ENCODE measurements at places on chromosomes 11 and 22.

DNA sequence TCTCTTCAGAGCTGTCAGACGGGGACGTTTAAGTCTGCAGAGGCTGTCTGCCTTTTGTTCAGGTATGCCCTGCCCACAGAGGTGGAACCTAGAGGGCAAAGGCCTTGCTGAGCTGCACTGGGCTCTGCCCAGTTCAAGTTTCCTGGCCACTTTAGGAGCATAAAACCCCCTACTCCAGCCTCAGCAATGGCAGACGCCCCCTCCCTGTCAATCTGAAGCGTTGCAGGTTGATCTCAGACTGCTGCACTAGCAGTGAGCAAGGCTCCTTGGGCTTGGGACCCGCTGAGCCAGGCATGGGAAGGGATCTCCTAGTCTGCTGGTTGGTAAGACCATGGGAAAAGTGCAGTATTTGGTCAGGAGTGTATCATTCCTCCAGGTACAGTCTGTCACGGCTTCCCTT, 66.6 kb upstream of the TP53I11 start:
- DNase-seq, result no peak

DNA sequence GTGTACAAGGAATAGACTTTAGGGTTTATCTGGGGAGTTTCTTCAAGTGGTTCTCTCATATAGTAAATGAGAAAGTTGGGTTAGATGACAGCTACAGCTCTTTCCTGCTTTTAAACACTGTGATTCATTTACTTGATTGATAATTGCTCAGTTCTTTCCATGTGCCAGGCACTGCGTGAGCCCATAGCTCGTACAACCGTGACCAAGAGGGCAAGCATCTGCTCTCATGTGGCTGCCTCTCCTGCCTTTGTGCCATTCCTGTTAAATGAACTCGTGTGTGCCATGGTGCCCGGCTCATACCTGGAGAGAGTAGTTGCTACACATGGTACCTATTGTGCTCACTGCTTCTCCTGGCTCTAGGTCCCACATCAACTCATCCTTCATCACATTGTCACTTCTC, 206.3 kb downstream of the SNX19 start:
- no peak for DNase-seq

- no peak for DNase-seq
Observed at GRCh38 chr11:124814739-124815138, 14.5 kb upstream of the MSANTD2 start.

- DNase-seq, result peak; percentile 90
Observed at GRCh38 chr11:126790550-126791081, 210.0 kb downstream of the KIRREL3 start.

DNA sequence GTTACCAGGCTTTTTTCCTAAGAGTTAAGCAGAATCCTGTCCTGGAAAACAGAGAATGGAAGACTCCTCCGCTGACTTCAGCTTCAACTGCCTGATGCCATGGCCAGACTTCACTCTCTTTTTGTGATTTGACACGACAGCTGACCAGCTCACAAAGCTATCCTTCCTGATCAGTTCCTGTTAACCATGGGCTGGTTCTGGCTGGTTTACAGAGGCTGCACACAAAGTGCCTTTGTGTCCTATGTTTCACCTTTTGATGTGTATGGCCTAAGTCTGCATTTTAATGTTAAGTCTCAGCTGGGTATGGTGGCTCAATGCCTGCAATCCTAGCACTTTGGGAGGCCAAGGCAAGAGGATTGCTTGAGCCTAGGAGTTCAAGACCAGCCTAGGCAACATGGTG, 11.1 kb downstream of the FOLR3 start:
- no peak for DNase-seq

DNA sequence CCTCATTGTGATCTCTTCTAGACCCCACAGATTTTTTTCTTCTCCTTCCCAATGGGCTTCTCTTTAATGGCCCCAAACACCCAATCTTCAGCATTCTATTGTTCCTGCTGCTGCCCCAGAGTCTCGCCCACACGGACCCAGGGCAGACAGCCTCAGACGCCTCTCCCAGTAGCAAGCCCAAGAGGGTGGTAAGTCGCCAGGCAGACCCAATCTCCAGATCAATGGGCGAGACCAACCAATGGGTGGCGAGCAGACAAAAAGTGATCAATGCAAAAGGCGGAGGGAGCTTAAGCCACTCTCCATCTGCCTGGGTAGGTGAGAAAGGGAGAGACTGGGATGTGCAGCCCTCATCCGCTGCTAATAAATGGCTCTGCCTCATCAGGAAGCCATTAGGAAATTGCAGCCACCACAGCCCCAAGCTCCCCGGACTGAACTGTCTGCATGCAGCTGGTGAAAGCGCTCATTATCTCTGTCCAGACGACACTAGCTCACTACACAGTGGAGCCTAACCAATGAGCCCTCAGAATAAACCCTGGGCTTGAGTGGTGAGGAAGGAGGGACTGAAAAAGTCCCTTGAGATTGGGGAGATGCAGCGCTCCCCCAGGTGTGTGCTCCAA, 81.8 kb downstream of the ETS1 start:
- DNase-seq, result no peak

- DNase-seq, result no peak
Observed at GRCh38 chr22:47162865-47163264, 400.4 kb downstream of the TBC1D22A start.

GRCh38 chr11:12402025-12402424, 24.7 kb downstream of the PARVA start:
- no peak for DNase-seq

- no peak for DNase-seq
Observed at GRCh38 chr11:104653407-104653806, 244.9 kb downstream of the CASP12 start.

Data from BJ (cell line).